ENCODE measurements at places on chromosomes 3 and 15. TPM values are rescaled to one million over a fixed set of nuclear protein-coding genes. Genes with fewer than 3 reads are reported as not detected.

The TGM4 gene
- total RNA-seq: not detected

The COL6A5 gene
- not detected for total RNA-seq

The C3orf49 gene
- total RNA-seq: not detected

The C3orf20 gene
- 0.12 TPM for total RNA-seq

The RARB gene
- total RNA-seq: not detected

The LSAMP gene
- total RNA-seq: not detected

The ZXDC gene
- total RNA-seq: 18.2 TPM

- H3K27me3 ChIP-seq: no peaks in the 10 kb centered on the region
- H3K27ac ChIP-seq: no peak overlapping the region
- no peak overlapping the region for H3K4me3 ChIP-seq
- peaks cover 2% of the 10 kb centered on the region for H3K36me3 ChIP-seq
- peak; percentile 16 for DNase-seq
- H3K4me1 ChIP-seq: peaks cover 8% of the 10 kb centered on the region
These were observed 56.8 kb downstream of the DNAH1 start for GRCh38 chr3:52372822-52373504.

DNA sequence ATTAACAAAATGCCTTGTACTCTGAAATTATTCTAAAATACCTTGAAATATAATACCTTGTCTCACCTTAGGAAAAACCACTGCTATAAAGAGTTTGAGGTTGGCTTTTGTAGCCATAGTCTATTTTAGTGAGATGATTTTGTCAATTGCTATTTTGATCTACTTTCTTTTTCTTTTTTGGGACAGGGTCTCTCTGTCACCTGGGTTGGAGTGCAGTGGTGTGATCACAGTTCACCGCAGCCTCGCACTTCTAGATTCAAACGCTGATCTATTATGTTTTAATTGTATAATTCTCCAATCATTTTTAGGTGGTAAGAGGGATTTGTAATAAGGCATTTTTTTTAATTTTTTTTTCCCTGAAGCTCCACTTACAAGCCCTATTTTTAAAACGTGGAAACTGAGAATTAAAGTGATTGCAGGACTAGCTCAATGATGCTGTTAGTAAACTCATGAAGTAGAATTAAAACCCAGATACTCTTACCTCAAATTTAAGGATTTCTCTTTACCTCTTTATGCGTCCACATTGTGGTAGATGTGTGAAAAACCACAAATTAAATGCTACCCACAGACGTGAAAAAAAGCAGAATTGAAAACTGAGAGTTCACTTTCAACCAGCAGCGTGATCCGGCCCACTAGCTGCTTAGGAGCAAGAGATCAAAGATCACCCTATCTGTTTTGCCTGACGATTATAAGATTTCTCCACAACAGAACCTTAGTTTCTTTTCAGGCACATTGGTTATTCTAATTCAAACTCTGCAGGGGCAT is 384.2 kb downstream of the CGGBP1 start:
- no peak for DNase-seq
- H3K4me1 ChIP-seq: peaks cover 5% of the 10 kb centered on the region
- no peaks in the 10 kb centered on the region for H3K36me3 ChIP-seq
- H3K4me3 ChIP-seq: no peak overlapping the region
- no peak overlapping the region for H3K27ac ChIP-seq

GRCh38 chr15:70430069-70430468 is 332.4 kb upstream of the TLE3 start:
- peaks cover 15% of the 10 kb centered on the region for H3K4me1 ChIP-seq
- H3K27me3 ChIP-seq: no peaks in the 10 kb centered on the region
- no peak overlapping the region for H3K27ac ChIP-seq
- H3K36me3 ChIP-seq: no peaks in the 10 kb centered on the region
- no peak for DNase-seq

DNA sequence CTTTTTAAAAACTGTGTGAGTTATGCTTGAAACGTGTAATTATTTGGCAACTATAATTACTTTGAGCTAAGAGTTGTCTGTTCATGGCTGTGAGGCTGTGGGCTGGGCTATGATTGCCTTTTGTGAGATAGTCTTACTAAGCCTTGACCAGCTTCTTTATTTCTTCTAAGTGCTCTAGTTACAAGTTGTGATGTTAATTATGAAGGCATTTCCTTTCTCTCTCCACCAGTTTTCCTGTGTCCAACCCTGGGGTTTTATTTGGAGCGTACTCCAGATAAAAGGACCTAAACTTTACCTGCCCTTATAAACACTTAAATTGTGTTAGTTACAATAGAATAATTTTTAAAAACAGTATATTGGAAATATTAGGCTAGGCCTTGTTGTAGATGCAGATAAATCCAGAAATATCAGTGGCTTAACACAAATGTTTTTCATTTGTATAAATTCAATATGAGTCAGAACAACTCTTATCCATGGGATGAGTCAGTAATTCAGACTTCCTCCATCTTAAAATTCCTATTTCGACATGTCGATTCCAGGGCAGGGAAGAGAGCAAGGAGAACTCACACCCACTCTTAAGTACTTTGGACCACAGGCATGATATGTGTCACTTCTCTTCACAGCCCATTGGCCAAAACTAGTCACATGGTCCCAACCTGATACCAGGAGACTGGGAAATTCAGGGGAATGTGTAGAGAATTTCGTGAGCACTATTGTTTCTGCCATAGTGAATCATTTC is 17.0 kb downstream of the TMEM62 start:
- H3K4me3 ChIP-seq: no peak overlapping the region
- H3K27me3 ChIP-seq: no peaks in the 10 kb centered on the region
- H3K36me3 ChIP-seq: peaks cover 17% of the 10 kb centered on the region
- DNase-seq: no peak
- no peak overlapping the region for H3K27ac ChIP-seq

GRCh38 chr3:156723182-156723619 is 48.8 kb downstream of the TIPARP start:
- no peaks in the 10 kb centered on the region for H3K27me3 ChIP-seq
- H3K4me1 ChIP-seq: peaks cover 10% of the 10 kb centered on the region
- no peak overlapping the region for H3K4me3 ChIP-seq
- peak; percentile 44 for DNase-seq

Data from activated CD4-positive, alpha-beta memory T cell treated with anti-CD3 and anti-CD28 coated beads for 36 hours (primary cell).